ENCODE measurements at places on chromosomes 6 and 20.

DNA sequence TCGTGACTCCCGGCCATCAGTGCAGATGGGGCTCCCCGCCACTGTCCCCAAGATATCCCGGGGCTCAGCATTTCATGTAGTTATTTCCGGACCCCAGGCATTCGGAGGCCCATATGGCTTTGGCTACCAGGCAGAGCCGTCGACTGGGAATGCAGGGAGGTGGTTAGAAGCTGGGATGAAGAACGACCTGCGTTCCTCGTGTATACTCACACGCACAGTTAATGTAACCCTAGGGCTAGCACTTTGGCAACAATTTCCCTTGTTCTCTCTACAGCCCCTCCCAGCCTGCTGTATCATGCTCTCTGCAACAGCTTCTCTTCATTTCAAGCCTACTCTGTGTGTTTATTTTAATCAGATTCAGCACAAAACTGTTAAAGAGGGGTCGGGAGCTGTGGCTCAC lies 240.4 kb downstream of the MYLK4 start:
- DNase-seq = no peak

GRCh38 chr6:21436625-21437024 lies 156.9 kb upstream of the SOX4 start:
- no peak for DNase-seq

DNA sequence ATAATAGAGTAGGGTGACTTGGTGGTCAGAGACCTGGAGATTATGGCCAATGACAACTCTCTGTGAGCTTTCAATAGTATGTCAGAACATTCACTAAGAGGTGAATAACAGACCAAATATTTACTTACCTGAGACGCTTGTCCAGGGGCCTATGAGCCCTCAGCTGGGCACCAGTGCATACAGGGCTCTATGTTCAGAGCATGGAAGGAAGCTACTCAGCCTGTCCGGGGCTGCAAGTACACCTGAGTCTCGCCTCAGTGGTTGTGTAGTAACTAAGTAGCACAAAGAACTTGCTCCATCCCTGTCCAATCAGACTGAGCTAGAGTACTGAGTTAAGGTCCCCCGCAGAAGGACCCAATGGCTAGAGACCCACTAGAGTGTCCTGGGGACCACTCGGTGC lies 11.6 kb upstream of the SCGN start:
- no peak for DNase-seq

GRCh38 chr6:109978174-109979032 lies at the start of gene GPR6:
TSS of gene GPR6 (plus strand) at chr6:109978311. CDS start at chr6:109979113, 802 bp downstream.
- DNase-seq = no peak

- peak; percentile 41 for DNase-seq
Measured at GRCh38 chr6:150068720-150069648, at the start of gene ULBP3. TSS of gene ULBP3 (minus strand) at chr6:150069121. CDS start at chr6:150069066, 55 bp downstream.

DNA sequence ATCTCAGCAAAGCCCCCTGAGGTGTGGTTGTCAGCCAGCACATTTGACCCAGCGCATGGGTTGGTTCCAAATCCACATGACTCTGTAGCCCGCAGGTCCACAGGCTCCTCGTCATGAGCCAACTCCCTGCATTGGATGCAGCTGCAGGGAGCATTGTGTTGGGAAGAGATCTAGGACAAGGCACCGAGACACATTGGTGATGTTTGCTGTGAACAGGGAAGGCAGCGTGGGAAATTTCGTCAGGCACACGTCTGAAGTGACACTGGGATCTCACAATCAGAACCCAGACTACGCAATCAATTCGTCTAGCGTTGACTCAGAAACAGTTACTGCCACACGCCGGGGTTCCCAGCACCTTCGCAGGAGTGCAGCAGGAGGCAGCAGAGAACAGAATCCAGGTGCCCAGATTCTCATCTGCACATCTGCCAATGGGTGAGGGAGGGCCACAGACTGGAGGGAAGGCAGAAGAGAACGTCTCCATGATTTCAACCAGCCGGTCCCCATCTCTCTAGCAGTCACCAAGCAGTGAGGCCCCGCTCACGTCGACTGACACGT lies 177.0 kb downstream of the TTLL2 start:
- no peak for DNase-seq

GRCh38 chr6:44002593-44003344 lies 124.5 kb downstream of the MRPL14 start:
- peak; percentile 19 for DNase-seq

- DNase-seq = no peak
Measured at GRCh38 chr6:1758076-1758679, 148.5 kb downstream of the FOXC1 start.

GRCh38 chr20:24535941-24536730 lies 66.7 kb downstream of the SYNDIG1 start:
- no peak for DNase-seq

GRCh38 chr20:47265984-47266383 lies 90.5 kb downstream of the ZMYND8 start:
- DNase-seq = no peak

DNA sequence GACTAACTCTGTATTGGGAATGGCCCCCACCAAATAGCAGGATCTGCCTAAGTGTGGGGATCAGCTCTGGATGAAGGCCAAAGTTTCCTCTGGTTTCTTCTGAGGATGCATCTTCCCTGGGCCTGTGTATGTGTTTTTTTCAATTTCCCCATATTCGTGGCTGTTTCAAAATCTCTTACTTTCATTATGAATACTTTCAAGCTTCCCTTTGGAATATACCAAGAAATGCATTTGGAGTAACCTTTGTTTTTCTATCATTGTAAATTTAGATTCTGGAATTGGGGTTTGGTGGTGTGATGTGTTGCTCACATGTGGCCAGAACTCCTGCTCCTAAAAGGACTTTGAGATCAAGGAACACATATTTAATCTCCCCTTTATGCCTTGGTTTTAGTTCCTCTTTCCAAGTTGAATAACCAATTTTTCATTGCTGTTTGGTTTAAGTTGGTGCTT lies 8.4 kb downstream of the ENTPD6 start:
- no peak for DNase-seq

DNA sequence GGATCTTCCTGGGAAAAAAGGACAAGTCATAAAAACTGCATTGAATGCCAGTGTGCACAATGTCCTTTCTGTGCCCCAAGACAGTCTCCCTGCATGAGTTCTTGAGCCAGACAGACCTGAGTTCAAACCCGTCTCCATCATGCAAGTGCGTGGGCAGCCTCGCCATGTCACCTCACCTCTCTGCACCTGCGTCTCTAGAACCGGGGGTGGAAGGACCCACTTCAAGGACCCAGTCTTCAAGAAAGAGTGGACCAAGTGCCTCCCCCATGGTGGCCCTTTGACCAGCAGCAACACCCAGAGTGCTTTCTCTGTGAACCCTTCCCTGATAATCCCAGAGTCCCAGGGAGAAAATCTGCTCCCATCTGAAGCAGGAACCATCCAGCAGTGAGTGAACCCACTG lies 23.5 kb upstream of the ANGPT4 start:
- no peak for DNase-seq

DNA sequence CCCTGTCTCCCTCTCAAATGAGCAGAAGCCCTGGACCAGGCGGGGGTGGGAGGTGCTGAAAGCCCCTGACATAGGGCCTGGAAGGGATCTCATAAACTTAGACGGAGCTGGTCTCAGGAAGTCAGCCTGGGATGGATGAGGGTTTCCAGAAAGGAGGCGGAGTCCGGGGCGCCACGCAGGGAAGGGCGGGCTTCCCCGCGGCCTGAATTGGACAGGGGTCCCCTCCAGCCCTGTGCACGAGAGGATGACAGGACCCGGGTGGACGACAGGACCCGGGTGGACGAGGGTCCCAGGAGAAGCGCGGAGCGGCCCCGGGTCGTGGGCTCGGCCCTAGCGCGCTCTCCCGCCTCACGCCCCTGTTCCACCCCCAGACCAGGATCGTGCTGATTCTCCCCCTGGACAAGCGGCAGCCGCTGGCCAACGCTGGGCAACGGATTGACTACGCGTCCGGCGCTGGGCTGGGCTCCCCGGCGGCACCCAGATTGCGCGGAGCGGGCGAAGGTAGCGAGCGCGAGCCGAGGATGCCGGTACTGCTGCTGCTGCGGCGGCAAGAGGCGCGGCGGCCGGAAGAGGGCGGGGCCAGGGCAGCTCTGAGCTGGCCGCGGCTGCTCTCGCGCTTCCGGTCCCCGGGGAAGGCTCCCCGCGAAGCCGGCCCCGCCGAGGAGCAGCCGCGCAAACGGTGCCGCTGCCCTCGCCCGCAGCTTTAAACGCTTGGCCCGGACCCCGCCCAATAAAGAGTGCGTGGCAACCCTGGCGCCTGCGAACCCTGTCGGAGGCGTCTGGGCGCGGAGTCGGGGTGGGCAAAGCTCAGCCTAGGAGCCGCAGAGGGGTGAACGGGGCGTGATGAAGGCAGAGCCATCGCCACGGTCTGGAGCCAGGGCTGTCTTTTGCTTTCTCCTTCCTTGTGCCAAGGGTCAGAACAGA lies 1.3 kb downstream of the C20orf144 start:
- DNase-seq = peak; percentile 73

- DNase-seq = no peak
Measured at GRCh38 chr20:14386726-14387125, 49.3 kb upstream of the FLRT3 start.

GRCh38 chr20:46108435-46108841 lies 9.7 kb upstream of the CD40 start:
- no peak for DNase-seq

GRCh38 chr20:10474606-10475184 lies 39.6 kb downstream of the SLX4IP start:
- no peak for DNase-seq

DNA sequence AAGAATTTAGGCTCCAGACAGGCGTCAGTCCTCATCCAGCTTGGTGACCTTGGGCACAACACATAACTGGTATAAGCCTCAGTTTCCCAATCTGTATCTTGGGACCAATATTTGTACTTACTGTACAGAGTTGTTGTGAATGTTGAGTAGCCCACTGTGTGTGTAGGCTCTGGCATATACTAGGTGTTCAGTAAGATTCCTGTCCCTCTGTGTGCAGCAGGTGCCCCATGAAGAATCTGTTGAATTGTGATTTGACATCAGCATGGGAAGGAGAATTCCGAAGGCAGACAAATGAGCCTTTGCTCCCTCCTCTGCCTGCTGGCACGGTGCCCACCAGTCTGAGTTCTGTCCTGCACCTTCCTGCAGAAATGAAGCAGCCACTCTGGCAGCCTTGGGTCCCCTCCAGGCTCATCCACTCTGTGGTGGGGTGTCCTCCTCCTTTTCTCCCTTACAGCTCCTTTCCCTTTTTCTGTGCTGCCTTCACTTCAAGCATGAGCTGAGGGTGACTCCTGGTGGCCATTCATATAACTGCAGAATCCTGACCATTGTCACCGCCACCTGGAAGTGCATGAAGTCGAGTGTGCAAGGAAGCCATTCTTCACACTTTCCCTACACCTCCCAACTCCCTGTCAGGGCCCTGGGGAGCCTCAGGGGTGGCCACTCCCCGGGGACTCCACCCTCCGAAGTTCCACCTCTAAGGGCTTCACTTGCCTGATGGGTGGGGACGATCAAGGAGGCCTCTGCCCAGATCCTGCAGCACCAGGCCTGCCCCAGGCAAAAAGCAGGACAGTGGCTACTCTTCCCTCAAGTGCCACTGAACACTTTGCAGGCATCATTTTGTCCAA lies 48.2 kb downstream of the MRPL14 start:
- peak; percentile 57 for DNase-seq

- no peak for DNase-seq
Measured at GRCh38 chr6:1916334-1917070, 306.8 kb downstream of the FOXC1 start.

DNA sequence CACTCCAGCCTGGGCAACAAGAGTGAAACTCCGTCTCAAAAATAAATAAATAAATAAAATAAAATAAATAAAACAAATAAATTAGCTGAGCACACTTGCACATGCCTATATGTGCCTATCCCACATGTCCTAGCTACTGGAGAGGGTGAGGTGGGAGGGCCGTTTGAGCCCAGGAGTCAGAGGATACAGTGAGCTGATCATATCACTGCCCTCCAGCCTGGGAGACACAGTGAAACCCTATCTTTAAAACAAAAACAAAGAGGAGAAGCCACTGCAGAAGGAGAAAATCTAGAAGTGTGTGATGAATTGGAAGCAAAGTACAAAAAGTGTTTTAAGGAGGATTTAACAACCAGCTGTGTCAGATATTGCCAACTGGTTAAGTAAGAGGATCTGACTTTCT lies 728.4 kb downstream of the PTPRT start:
- DNase-seq = no peak

DNA sequence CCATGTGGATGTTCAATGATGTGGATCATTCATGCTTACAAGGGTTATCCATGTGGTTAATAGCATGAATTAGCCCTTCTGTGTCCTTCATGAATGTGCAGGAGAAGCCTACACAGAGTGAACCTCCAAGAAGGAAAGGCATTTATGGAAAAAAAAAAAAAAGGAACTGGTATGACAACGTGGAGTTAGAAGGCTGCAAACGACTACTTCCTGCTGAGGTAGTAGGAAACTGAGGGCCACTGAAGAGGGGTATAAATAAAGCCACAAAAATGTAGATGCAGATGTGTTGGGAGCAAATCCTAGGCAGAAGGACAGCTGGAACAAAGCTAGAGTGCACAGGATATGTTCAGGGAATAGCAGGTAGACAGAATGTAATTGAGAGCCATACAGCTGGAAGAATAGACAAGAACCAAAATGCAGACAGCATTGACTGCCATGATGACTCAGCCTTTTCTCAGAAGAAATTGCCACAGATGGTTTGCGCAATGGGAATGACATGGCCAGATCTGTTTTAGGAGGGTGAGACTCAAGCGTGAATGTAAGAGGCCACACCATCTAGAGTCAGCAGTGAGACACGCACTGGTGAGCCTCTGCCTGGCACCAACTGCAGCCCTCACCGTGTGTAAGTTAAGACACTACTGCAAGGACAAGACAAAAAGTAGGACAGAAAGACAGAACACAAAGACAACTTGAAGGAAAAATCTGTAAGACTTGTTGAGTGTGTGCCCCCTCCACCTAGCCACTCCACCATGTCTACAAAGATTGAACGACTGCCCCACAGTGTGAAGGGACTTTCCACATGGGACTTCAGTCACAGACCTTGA lies 79.8 kb downstream of the KIF13A start:
- DNase-seq = no peak

GRCh38 chr6:1554476-1555310 lies 55.0 kb upstream of the FOXC1 start:
- DNase-seq = peak; percentile 53

DNA sequence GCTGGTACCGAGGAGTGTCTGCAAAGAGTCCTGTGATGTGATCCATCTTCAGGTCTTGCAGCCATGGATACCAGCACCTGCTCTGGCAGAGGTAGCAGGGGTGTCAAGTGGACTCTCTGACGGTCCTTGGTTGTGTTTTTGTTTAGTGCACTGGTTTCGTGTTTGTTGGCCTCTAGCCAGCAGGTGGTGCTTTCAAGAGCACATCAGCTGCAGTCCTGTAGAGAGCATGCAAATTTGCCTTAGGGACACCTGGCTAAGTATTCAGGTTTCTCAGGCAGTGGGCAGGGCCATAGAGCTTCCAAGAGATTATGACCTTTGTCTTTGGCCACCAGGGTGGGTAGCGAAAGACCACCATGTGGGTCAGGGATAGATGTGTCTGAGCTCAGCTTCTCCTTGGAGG lies 14.5 kb upstream of the RGS17 start:
- no peak for DNase-seq

GRCh38 chr6:144158133-144158532 lies 7.8 kb downstream of the STX11 start:
- DNase-seq = no peak

DNA sequence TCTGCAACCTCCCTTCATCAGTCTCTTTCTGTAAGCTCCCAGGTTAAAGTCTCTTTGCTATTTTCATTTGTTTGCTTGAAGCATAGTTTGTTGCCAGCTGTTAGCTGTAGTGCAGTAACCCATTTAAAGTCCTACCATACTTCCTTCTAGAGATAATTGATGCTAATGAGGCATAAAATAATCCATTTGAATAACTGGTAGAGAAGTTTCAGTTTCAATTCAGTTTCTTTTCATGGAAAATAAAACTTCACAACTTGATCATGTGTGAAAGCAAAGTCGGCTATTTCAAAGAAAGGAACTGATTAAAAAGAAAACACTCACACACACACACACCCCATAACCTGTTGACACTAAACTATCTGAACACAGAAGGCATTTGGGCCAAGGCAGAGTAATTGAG lies 68.5 kb upstream of the TENT5A start:
- no peak for DNase-seq
